ENCODE measurements at places on chromosomes 3 and 15. TPM values are rescaled to one million over a fixed set of nuclear protein-coding genes. Genes with fewer than 3 reads are reported as not detected.

A4GNT gene
- polyA plus RNA-seq, result 0.27 TPM

DNA sequence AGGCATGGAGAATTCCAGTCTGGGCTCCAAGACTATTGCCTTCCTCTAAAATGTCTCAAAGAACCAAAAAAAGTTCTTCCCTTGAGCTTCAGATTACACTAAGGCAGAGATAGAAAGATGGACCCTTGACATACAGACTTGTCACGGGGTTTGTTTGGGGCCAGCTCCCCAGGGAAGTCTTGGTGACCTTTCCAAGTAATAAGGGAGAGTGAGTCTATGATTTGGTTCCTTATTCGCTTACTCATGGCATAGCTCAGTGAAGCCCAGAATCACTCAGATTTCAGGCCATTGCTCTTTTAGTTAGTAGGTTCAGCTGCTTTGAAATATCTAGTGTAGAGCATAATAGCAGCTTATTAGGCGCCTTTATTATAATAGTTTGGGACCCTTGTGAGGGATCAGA, 90.3 kb downstream of the PLCL2 start:
- DNase-seq, result no peak

DNA sequence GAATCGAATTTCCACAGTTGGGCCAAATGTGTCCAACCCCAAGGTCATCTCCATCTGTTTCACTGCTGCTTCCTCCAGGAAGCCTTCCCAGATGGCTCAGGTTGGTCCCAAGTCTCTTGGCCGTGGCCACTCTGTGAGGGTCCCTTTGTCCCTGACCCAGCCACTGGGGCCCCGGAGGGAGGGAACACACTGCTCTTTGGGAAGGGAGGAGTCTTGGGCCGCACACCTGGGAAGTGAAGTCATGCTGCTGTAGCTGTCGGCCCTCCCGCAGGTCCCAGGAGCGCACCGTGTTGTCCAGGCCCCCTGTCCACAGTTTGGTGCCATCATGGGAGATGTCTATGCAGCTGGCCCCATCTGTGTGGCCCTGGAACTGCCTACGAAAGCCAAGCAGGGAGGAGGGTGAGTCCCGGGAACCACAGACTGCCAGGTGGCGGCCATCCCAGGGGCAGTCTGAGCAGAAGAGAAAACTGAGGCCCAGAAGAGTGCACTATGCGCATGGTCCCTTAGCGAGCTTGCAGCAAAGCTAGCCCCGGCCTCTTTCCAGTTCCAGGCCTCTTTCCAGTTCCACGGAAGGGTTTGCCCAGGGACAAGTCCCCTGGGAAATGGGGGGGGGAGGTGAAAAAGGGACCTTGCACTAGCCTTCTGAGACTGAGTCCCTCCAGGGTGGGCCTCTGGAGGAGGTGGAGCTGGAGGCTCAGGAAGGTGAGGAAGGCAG, 44.6 kb downstream of the TLE3 start:
- DNase-seq, result no peak

DNA sequence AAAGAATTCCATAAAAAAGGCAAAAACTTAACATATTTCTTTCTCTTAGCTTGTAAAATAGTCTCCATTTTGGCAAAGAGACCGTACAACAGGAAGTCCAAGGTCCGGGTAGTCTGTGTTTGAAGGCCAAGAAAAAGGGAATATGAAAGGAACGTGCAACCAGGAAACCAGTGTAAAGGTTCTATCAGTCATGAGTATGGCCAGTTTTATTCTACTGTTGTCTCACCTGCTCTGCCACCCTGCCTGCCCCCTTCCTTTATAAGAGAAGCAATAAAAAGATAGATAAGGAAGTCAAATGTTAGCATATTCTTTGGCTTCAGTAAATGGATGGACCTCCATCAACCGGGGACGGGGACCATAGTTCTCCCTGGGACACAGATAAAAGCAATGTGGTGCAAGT, 370.6 kb upstream of the ROBO2 start:
- no peak for DNase-seq

GRCh38 chr3:100891033-100891432, 102.2 kb downstream of the ABI3BP start:
- no peak for DNase-seq

CCR9 gene
- 0.12 TPM for polyA plus RNA-seq

- peak; percentile 64 for DNase-seq
Measured at GRCh38 chr3:24344784-24345439, 149.7 kb downstream of the THRB start.

- DNase-seq, result no peak
Measured at GRCh38 chr3:140442621-140443020, 235.2 kb upstream of the TRIM42 start.

GRCh38 chr3:143151004-143151731, 31.6 kb downstream of the CHST2 start:
- peak; percentile 75 for DNase-seq

All from right lung (tissue), 10 donors.